GM23338 (cell line): ENCODE measurements at places on chromosomes 4 and X. TPM values are rescaled to one million over a fixed set of nuclear protein-coding genes. Genes with fewer than 3 reads are reported as not detected.

The G6PD gene
- polyA plus RNA-seq: 14.3 and 14.4 TPM in 2 replicates

The ALAS2 gene
- 0.23 TPM in 1 of 2 replicates, not detected in the other for polyA plus RNA-seq

The F8A2 gene
- not detected in 2 replicates for polyA plus RNA-seq

DNA sequence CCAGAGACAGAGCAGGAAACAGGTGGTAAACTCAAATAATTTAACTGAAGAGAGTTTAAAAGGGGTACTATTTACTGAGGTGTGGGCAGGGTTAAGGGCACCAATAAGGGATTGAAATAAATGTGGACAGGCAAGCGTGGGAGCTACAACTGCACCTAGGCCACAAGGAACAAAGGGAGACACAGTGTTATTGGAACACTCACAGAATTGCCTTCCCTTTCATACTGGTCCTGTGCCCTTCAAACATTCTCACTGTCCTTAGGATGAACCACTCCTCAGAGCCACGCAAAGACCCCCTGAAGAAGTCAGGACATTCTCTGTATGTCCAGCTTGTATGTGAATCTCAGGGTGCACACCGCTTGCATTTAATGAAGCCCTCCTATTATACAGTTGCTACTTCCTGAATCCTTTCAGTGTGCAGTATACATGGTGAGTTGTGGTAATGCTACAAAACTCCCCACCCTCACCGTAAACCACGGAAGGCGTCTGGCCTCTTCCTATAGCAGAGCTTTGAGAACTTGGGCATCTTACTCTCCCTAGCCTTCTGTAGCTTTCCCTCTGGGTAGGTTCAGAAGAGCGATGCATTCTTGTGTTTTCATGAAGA, 9.6 kb upstream of the MRPL1 start:
- DNase-seq: no peak

DNA sequence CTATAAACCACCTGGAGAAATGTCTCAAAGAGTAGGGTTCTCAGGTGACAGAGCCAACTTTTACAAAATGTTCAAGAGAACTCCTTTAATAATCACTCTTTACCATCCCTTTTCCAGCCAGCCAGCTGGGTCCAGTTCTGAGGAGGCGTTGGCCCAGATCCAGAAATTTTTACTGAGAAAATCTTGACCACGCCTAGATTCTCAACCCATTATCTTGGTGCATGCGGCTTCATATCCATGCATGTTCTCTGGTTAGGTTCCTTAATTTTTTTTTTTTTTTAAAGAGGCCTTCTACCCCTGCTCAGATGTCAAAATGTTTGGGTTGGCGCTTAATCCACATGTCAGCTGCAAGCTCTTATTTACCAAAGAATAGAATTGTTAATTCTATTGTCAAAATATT, 12.0 kb upstream of the MAP7D2 start:
- no peak for DNase-seq

DNA sequence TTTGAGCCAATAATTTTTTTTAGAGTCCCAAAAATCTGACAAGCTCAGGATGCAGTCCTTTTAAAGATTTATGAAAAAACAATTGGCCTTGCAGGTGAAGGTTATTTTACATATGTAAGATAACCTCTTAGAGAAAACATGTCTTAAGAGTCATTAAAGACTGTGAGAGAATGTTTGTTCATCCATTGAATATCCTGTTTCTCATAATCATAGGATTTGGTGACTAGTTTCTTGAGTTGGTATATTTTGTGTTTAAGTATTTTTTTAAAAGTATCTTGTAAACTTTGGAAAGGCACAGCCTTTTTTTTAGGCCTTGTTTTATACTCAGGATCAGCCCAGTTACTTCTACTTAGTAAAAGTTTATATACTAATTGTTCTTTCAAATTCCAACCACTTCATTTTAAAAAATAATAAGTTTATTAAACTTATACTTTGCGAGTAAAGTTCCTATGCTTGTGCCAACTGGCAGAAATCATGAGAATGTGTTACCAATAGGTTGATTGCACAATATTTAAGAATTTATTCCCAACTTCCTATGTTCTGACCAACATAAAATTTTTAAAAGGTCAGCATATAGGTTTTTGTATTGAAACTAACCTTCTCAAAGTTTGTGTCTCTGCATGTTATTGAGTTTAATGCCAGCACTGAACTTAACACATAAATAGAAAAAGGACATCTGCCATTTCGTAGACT, 40.0 kb upstream of the ARSJ start:
- DNase-seq: no peak

- no peak for DNase-seq
These were observed 63.4 kb downstream of the PTTG2 start for GRCh38 chr4:38023347-38024205.

GRCh38 chr4:38422850-38423249, 241.1 kb upstream of the KLF3 start:
- no peak for DNase-seq

The F9 gene
- not detected in 2 replicates for polyA plus RNA-seq

- DNase-seq: no peak
These were observed 27.4 kb downstream of the CBLL2 start for GRCh38 chrX:22300130-22300529.

The RTL5 gene
- 0.31 and 0.52 TPM in 2 replicates for polyA plus RNA-seq

The ESX1 gene
- polyA plus RNA-seq: not detected in 2 replicates

- no peak for DNase-seq
These were observed 35.8 kb downstream of the CASP3 start for GRCh38 chr4:184613405-184613804.

GRCh38 chrX:110037178-110037577, 34.3 kb downstream of the TMEM164 start:
- no peak for DNase-seq

The C4orf50 gene
- 0.06 TPM in 1 of 2 replicates, not detected in the other for polyA plus RNA-seq

The ADH1A gene
- not detected in 2 replicates for polyA plus RNA-seq
